ENCODE measurements at places on chromosomes 2 and 18.

DNA sequence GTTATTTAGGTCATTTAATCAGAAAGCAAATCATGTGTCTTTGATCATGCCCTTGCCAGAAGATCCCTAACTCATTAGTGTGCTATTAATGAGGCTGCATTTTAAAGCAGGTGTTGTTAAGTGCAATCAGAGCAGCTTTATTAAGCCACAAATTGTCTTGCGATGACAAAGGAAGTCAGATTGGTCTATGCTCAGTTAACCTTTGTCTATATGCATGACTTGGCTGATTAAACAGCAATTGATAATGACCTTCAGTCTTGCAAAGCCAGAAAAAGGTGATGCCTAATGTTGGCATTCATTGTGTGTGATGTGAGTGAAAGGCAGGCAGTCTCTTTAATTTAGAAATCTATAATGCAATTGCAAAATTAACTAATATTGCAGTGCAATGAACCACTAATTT is 166.9 kb downstream of the RND3 start:
- DNase-seq: no peak
- no peaks in the 10 kb centered on the region for H3K27me3 ChIP-seq
- H3K4me1 ChIP-seq: no peaks in the 10 kb centered on the region
- H3K4me3 ChIP-seq: no peak overlapping the region
- H3K27ac ChIP-seq: no peak overlapping the region

- no peaks in the 10 kb centered on the region for H3K27me3 ChIP-seq
- DNase-seq: no peak
- H3K27ac ChIP-seq: no peak overlapping the region
- no peak overlapping the region for H3K4me3 ChIP-seq
- H3K4me1 ChIP-seq: peaks cover 22% of the 10 kb centered on the region
- H3K36me3 ChIP-seq: no peaks in the 10 kb centered on the region
Observed at GRCh38 chr2:39411181-39411944, 25.7 kb downstream of the MAP4K3 start.

DNA sequence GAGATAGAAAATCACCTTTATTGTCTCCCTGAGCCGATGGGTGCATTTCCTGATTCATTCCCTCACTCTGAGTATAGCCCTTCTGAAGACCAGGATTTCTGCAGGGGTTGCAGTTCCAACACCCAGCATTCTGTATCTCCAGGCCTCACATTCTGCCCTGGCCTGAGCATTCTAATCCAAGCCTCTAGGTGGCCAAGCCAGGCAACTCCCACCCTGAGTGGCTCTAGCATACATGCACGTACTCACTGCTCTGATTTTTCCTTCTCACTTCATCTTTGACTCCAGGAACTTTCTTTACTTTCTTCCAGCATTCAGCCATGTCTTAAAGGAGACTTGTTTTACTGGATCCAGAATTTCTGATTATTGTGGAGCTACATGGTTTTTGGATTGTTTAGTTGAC is 100.7 kb upstream of the STK39 start:
- no peak for DNase-seq
- H3K27me3 ChIP-seq: peaks cover 3% of the 10 kb centered on the region
- H3K4me1 ChIP-seq: peaks cover 12% of the 10 kb centered on the region
- no peak overlapping the region for H3K4me3 ChIP-seq

DNA sequence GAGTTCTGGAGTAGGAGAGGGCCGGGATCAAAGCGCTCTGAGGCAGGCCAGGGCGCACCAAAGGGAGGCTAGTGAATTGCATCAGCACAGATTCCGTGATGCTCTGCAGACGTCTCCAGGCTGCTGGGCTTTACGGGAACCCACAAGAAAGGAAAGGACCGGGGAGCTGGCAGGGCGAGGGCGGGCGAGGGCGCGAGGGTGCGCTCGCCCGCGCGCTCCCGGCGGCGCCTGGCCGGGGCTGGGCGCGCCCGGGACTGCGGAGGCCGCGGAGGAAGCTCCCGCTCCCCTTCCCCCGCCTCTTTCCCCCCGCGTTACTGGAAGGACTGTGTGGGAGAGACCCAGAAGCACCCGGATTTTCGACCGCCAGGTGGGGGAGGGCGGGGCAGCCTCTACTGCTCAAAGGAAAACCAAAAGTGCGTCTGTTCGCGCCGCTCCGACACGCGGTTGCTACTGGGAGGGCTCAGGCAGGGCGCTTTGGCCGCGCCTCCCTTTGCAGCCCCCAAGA is 2.4 kb upstream of the FOSL2 start:
- peak overlapping the region; percentile 76 for H3K27ac ChIP-seq
- no peaks in the 10 kb centered on the region for H3K36me3 ChIP-seq
- peak overlapping the region; percentile 86 for H3K4me3 ChIP-seq
- peaks cover 11% of the 10 kb centered on the region for H3K27me3 ChIP-seq

- H3K4me1 ChIP-seq: peaks cover 7% of the 10 kb centered on the region
- no peak overlapping the region for H3K27ac ChIP-seq
- DNase-seq: no peak
- H3K27me3 ChIP-seq: no peaks in the 10 kb centered on the region
Observed at GRCh38 chr2:25894135-25894830, 16.0 kb upstream of the ASXL2 start.

GRCh38 chr2:59223742-59224141 is 982.6 kb upstream of the FANCL start:
- H3K4me1 ChIP-seq: no peaks in the 10 kb centered on the region
- H3K27me3 ChIP-seq: peaks cover 3% of the 10 kb centered on the region
- no peak overlapping the region for H3K27ac ChIP-seq
- H3K36me3 ChIP-seq: peaks cover 2% of the 10 kb centered on the region

DNA sequence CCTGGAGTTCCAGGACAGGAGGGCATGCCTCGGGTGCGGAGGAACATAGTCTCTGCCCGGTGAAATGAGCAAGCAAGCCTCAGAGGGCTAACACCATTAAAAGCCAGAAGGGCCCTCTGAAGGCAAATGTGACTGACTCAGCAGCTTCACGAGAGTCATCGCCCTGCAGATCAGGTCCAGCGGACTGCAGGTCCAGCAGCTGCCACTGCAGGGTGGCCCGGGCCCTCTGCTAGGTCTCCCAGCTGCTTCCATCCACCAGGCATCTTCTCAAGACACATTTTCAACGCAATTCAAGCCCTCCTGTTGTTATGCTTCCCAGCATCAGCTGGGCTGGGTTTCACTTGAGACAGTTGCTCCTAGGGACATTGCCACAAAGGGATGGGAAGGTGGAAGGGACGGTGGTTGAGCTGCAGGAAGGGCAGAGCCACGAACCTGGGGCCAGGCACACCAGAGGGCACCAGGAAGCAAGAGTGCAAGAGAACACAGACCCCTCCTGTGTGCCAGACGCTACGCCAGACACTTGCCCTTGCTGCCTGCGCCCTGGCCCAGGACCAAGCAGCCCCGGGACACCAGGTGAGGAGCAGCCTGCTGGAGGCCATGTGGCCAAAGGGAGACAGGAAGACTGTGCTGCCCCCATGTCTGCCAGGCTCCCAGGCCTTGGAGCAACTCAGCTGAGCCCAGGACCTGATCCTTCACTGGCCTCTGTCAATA is 173.0 kb downstream of the HDAC4 start:
- no peaks in the 10 kb centered on the region for H3K36me3 ChIP-seq
- H3K27ac ChIP-seq: no peak overlapping the region
- no peak for DNase-seq
- H3K27me3 ChIP-seq: no peaks in the 10 kb centered on the region
- H3K4me1 ChIP-seq: peaks cover 19% of the 10 kb centered on the region

DNA sequence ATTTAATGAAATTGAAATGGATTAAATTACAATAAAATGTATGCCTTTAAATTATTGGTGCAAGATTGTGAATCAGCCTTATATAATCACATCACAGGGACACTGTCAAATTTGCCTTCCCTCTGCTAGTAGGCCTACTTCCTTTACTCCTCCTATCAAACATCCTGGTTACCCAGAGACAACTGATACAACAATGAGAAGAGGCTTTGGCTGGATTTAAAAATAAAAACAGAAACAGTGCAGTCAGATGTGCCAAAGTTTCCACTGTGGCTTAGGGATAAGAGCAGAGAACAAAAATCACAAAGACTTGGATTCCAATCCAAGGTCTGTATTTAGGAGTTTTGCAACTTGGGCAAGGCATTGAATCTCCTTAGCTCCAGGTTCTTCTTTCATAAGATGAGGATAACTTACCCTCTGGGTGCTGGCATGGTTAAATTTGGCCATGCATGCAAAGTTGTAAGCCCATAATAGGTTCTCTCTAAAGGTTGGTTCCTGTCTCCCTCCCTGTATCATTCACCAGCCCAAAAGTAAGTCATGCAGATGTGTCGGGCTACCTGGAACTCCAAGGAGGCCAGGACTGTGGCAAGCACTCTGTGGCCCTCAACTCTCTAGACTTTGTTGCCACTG is 99.3 kb upstream of the LRATD1 start:
- H3K36me3 ChIP-seq: no peaks in the 10 kb centered on the region
- no peak overlapping the region for H3K4me3 ChIP-seq
- no peak overlapping the region for H3K27ac ChIP-seq
- no peaks in the 10 kb centered on the region for H3K27me3 ChIP-seq
- no peaks in the 10 kb centered on the region for H3K4me1 ChIP-seq

GRCh38 chr2:175877845-175878544 is 124.1 kb downstream of the LNPK start:
- DNase-seq: no peak
- H3K4me1 ChIP-seq: no peaks in the 10 kb centered on the region
- H3K36me3 ChIP-seq: no peaks in the 10 kb centered on the region
- no peak overlapping the region for H3K4me3 ChIP-seq

- DNase-seq: no peak
- no peak overlapping the region for H3K4me3 ChIP-seq
- no peak overlapping the region for H3K27ac ChIP-seq
- H3K27me3 ChIP-seq: peaks cover under 1% of the 10 kb centered on the region
- no peaks in the 10 kb centered on the region for H3K36me3 ChIP-seq
Observed at GRCh38 chr18:5943514-5943913, 48.2 kb upstream of the TMEM200C start.

GRCh38 chr2:121031568-121032340 is 253.2 kb downstream of the TFCP2L1 start:
- no peak overlapping the region for H3K27ac ChIP-seq
- no peaks in the 10 kb centered on the region for H3K4me1 ChIP-seq
- no peak overlapping the region for H3K4me3 ChIP-seq
- H3K27me3 ChIP-seq: peaks cover 7% of the 10 kb centered on the region

GRCh38 chr18:22253676-22254075 is 84.3 kb downstream of the GATA6 start:
- DNase-seq: no peak
- H3K27ac ChIP-seq: no peak overlapping the region
- H3K4me3 ChIP-seq: no peak overlapping the region
- no peaks in the 10 kb centered on the region for H3K4me1 ChIP-seq

- H3K4me1 ChIP-seq: peaks cover 2% of the 10 kb centered on the region
- no peak overlapping the region for H3K27ac ChIP-seq
Observed at GRCh38 chr2:105924271-105924670, 179.6 kb downstream of the NCK2 start.

- H3K36me3 ChIP-seq: no peaks in the 10 kb centered on the region
- H3K27me3 ChIP-seq: peaks cover 2% of the 10 kb centered on the region
- no peak overlapping the region for H3K4me3 ChIP-seq
- H3K4me1 ChIP-seq: peaks cover 5% of the 10 kb centered on the region
- no peak for DNase-seq
- H3K27ac ChIP-seq: no peak overlapping the region
Observed at GRCh38 chr2:225233234-225233633, 166.3 kb upstream of the NYAP2 start.

DNA sequence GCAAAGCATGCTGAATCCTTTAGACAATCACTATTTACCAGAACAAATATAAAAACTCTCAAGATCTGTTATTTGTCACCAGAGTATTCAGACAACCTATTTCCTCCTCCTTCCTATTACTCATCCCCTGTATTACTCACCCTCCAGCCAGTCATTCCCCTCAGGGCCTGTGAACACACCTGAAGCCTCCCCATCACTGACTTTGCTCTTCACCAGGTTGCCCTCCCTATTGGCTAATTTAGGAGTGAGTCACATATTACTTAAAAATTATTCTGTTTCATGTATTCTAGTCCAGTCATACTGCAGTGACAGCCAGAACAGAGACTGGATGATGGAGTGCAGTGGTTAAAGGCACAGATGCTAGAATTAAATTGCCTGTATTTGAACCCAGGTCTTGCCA is 3.7 kb upstream of the ATG16L1 start:
- peaks cover 13% of the 10 kb centered on the region for H3K4me1 ChIP-seq
- no peaks in the 10 kb centered on the region for H3K27me3 ChIP-seq
- no peaks in the 10 kb centered on the region for H3K36me3 ChIP-seq
- peak overlapping the region; percentile 1 for H3K27ac ChIP-seq
- no peak overlapping the region for H3K4me3 ChIP-seq

- DNase-seq: peak; percentile 18
- H3K36me3 ChIP-seq: no peaks in the 10 kb centered on the region
- no peak overlapping the region for H3K27ac ChIP-seq
- H3K4me1 ChIP-seq: no peaks in the 10 kb centered on the region
- peak overlapping the region; percentile 80 for H3K4me3 ChIP-seq
Observed at GRCh38 chr18:9017167-9017904, 85.2 kb upstream of the NDUFV2 start.

- no peaks in the 10 kb centered on the region for H3K4me1 ChIP-seq
- no peaks in the 10 kb centered on the region for H3K27me3 ChIP-seq
- H3K36me3 ChIP-seq: peaks cover 4% of the 10 kb centered on the region
- DNase-seq: no peak
Observed at GRCh38 chr2:3121601-3122000, 256.0 kb downstream of the EIPR1 start.

GRCh38 chr2:102660070-102660469 is 40.7 kb downstream of the SLC9A2 start:
- H3K27me3 ChIP-seq: peaks cover 17% of the 10 kb centered on the region
- no peak for DNase-seq
- no peak overlapping the region for H3K4me3 ChIP-seq
- no peaks in the 10 kb centered on the region for H3K4me1 ChIP-seq

- no peak overlapping the region for H3K27ac ChIP-seq
- no peak for DNase-seq
- H3K27me3 ChIP-seq: no peaks in the 10 kb centered on the region
- no peak overlapping the region for H3K4me3 ChIP-seq
- no peaks in the 10 kb centered on the region for H3K36me3 ChIP-seq
Observed at GRCh38 chr2:136990316-136990715, 225.0 kb downstream of the THSD7B start.

DNA sequence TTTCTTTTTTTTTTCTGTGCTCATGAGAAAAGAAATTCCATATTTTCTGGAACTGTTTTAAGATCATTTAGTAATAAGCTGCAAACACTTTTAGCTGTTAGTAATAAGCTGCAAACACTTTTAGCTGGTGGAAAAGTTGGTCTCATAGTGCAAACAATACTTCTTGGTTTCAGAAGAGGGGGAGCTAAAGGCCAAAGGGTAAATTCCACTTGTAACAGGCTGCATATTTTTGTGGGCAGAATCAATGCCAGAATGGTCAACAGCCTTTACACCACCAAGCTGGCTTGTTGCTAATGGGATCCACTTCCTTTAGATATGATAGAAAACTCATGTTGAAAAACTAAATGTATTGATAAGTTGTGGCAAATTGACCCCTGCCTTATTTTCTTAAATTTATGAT is 356.8 kb downstream of the NR4A2 start:
- H3K27ac ChIP-seq: no peak overlapping the region
- no peaks in the 10 kb centered on the region for H3K27me3 ChIP-seq
- DNase-seq: no peak
- H3K36me3 ChIP-seq: no peaks in the 10 kb centered on the region
- no peaks in the 10 kb centered on the region for H3K4me1 ChIP-seq

- no peak for DNase-seq
- H3K36me3 ChIP-seq: peaks cover 4% of the 10 kb centered on the region
- H3K4me3 ChIP-seq: no peak overlapping the region
- H3K4me1 ChIP-seq: peaks cover 2% of the 10 kb centered on the region
- H3K27me3 ChIP-seq: no peaks in the 10 kb centered on the region
- H3K27ac ChIP-seq: no peak overlapping the region
Observed at GRCh38 chr2:31108561-31109286, 29.5 kb downstream of the GALNT14 start.
